ENCODE measurements at places on chromosomes 16 and 17. TPM values are rescaled to one million over a fixed set of nuclear protein-coding genes. Genes with fewer than 3 reads are reported as not detected.
A peak's percentile ranks its signal among the peaks of the same experiment; 100 is the strongest.

Gene KRT25
- not detected for total RNA-seq

DNA sequence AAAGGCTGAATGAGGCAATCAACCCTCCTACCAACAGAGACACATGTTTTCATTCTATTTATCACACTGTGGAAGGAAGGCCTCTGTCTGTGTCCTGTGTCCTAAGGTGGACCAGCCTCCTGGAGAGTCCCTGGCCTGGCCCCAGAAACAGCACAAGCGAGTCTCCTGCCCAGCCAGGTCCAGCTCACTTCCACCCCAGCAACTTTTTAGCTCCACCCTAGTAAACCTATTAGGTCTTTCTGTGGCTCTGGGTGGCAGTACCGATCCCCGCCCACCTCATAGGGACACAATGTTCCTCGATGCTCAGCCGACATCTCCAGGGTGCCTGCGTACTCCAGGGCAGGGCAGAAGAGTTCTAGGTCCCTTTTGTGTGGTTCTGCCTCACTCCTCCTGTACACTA, 10.7 kb downstream of the DRC3 start:
- no peak for DNase-seq
- H3K36me3 ChIP-seq, result no peaks in the 10 kb centered on the region
- H3K4me3 ChIP-seq, result no peak overlapping the region
- no peaks in the 10 kb centered on the region for H3K4me1 ChIP-seq
- H3K27ac ChIP-seq, result no peak overlapping the region
- H3K27me3 ChIP-seq, result no peaks in the 10 kb centered on the region

Gene CTRB1
- not detected for total RNA-seq

DNA sequence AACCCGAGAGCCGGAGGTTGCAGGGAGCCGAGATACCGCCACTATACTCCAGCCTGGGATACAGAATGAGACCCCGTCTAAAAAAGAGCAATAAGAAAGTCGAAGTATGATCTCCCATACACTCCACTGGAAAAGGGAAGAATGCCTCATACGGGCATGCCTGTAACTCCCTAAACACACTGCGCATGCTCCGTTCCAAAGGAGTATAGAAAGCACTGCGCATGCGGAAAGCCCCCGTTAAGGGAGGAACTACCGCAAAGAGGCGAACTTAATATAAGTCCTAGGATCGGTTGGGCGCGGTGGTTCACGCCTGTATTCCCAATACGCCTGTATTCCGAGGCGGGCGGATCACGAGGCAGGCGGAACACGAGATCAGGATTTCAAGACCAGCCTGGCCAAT, 313.1 kb upstream of the ERCC4 start:
- H3K36me3 ChIP-seq, result no peaks in the 10 kb centered on the region
- H3K4me1 ChIP-seq, result no peaks in the 10 kb centered on the region
- no peak overlapping the region for H3K27ac ChIP-seq
- DNase-seq, result no peak
- no peaks in the 10 kb centered on the region for H3K27me3 ChIP-seq

Gene OTOP3
- not detected for total RNA-seq

Gene CCL2
- 28.3 TPM for total RNA-seq

GRCh38 chr17:19343671-19344151, 18.8 kb downstream of the B9D1 start:
- no peaks in the 10 kb centered on the region for H3K36me3 ChIP-seq
- no peak overlapping the region for H3K27ac ChIP-seq
- peaks cover 28% of the 10 kb centered on the region for H3K4me1 ChIP-seq
- no peak overlapping the region for H3K4me3 ChIP-seq

- no peak overlapping the region for H3K27ac ChIP-seq
- DNase-seq, result peak; percentile 45
- no peaks in the 10 kb centered on the region for H3K36me3 ChIP-seq
Measured at GRCh38 chr17:65987988-65988387, 203.9 kb downstream of the CEP112 start.

DNA sequence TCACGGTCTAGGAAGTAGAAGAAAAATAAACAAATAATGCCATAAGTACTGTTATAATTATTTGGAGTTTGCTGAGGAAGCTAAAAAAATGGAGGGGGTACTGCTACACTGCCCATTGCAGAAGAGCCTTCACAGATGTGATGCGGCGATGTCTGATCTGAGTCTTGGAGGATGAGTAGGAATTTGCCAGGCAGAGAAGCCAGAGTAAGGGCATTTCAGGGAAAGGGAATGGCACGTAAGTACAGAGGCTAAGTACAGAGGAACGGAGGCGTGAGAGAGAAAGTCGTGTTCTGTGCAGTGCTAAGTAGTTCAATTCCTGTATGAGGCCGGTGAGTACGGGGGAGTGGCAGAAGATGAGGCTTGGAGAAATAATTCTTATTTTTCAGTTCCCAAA, 741 bp upstream of the GRB2 start:
- H3K36me3 ChIP-seq, result no peaks in the 10 kb centered on the region
- no peaks in the 10 kb centered on the region for H3K27me3 ChIP-seq
- H3K4me3 ChIP-seq, result peak overlapping the region; percentile 89
- H3K27ac ChIP-seq, result no peak overlapping the region

GRCh38 chr17:38579934-38580333, 25.8 kb downstream of the SRCIN1 start:
- no peak overlapping the region for H3K27ac ChIP-seq
- H3K27me3 ChIP-seq, result peaks cover 10% of the 10 kb centered on the region
- no peaks in the 10 kb centered on the region for H3K36me3 ChIP-seq
- H3K4me1 ChIP-seq, result no peaks in the 10 kb centered on the region
- DNase-seq, result peak; percentile 73

Gene DOC2A
- not detected for total RNA-seq

Gene PPY
- total RNA-seq, result not detected

- DNase-seq, result peak; percentile 90
- H3K27ac ChIP-seq, result peak overlapping the region; percentile 94
- no peaks in the 10 kb centered on the region for H3K36me3 ChIP-seq
- H3K4me1 ChIP-seq, result peaks cover 62% of the 10 kb centered on the region
- peak overlapping the region; percentile 88 for H3K4me3 ChIP-seq
Measured at GRCh38 chr16:67246081-67246755, 1.1 kb downstream of the FHOD1 start.

DNA sequence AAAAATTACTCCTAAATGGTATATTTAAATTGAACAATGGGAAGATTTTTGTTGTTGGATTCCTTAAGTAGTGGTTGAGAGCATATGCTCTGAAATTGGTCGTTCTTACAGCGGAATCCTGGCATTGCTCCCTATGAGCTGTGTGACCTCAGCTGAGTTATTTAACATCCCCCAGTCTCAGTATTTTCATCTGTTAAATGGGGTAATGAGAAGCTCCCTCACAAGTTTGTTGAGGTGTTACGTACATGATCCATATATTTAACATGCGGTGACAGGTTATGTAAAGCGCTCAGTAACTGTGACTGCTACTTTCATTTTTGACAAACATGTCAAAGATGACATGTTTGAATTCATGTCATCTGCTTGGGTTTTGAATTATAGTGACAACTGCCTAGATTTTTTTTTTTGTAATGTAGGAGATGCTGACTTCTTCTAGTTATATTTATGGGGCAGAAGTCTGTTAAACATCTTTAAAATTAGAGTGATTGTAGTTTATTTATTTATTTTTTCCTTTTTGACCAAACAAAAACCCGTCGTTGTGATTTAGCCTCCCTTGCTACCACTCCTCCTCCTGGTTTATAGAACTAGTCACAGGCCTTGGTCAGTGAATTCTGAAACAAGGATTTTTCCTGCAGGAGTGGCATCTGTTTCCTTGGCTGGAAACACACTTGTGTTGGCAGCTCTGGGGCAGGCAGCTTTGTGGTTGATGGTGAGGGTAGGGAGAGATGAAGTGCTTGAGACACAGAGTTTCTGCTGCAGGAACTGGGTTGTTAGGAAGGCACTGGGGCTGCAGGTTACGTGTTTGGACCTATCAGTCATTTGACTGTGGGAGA, 268.8 kb downstream of the SNX29 start:
- H3K27ac ChIP-seq, result no peak overlapping the region
- no peak for DNase-seq
- H3K36me3 ChIP-seq, result no peaks in the 10 kb centered on the region

Gene PPP1R27
- total RNA-seq, result not detected

DNA sequence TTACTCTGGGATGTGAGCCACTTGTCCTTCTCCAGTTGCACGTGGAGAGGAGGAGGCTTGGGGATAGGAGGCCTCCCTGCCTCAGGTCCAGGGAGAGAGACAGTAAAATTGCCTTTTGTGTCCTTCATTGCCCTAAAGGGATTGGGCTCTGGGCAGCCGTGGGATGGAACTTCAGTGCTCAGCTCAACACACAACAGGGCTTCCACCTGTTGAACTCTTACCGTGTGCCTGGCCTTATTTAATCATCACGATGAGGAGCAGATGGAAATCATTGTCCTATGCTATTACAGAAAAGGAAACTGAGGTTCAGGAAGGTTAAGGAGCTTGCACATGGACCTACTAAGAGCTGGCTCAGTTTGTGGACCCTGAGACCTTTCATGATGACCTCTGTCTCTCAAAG, 92.4 kb upstream of the CDC42EP4 start:
- no peak overlapping the region for H3K27ac ChIP-seq
- no peak overlapping the region for H3K4me3 ChIP-seq
- no peaks in the 10 kb centered on the region for H3K27me3 ChIP-seq
- no peaks in the 10 kb centered on the region for H3K4me1 ChIP-seq
- DNase-seq, result no peak

DNA sequence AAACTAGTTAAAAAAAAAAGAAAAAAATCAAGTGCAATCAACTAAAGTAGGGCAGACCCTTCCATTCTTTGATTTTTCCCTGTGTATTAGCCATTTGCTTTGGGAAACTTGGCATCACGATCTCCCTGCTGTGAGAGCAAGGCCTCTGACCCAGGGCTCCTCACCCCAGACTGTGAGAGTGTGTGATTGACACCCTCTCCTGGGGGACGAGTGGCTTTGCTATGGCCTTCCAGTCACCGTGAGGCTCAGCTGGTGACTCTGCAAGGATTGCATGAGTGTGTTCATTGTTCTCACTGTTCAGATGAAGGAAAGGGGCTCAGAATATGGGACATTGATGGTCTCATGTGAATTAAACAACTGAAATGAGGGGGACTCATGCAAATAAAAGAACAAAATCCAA, 69.0 kb upstream of the BCAR1 start:
- H3K4me3 ChIP-seq, result peak overlapping the region; percentile 70
- H3K27ac ChIP-seq, result peak overlapping the region; percentile 99
- no peaks in the 10 kb centered on the region for H3K27me3 ChIP-seq
- peak; percentile 46 for DNase-seq
- H3K36me3 ChIP-seq, result no peaks in the 10 kb centered on the region

DNA sequence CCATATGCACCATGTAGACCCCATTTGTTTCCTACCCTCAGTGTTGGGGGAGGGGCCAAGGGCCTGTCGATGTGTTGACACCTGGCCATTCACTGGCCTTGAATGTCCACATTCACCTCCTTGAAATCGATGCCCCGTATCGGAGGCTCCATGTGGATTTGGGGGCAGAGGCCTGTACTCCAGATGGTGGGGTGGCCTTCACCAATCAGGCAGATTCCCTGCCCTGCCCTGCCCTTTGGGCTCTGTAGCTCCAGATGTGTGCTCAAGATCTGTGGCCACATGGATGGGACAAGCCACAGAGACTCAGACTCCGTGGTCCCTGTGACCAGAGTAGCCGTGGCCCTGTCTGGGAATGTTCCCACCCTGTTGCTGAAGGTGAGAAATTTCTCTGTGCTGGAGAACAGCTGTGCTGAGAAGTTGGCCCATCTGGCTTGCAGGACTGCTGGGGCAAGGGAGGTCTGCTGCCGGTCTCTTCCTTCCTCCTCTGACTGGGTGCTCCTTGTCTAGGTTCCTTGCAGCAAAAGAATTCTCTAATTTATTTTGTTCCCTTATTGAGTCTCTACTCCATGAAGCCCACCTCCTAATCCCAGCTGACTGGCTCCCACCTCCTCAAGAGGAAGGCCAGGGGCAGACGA, 221.3 kb downstream of the SEC14L1 start:
- H3K36me3 ChIP-seq, result no peaks in the 10 kb centered on the region
- no peak for DNase-seq
- peaks cover 41% of the 10 kb centered on the region for H3K4me1 ChIP-seq
- no peaks in the 10 kb centered on the region for H3K27me3 ChIP-seq
- no peak overlapping the region for H3K27ac ChIP-seq
- H3K4me3 ChIP-seq, result no peak overlapping the region

GRCh38 chr16:67378642-67379041, 14.7 kb downstream of the TPPP3 start:
- H3K4me3 ChIP-seq, result no peak overlapping the region
- H3K4me1 ChIP-seq, result no peaks in the 10 kb centered on the region
- peak; percentile 27 for DNase-seq
- H3K27me3 ChIP-seq, result no peaks in the 10 kb centered on the region
- H3K36me3 ChIP-seq, result no peaks in the 10 kb centered on the region

GRCh38 chr17:61057257-61057656, 342.4 kb upstream of the TBX2 start:
- H3K36me3 ChIP-seq, result no peaks in the 10 kb centered on the region
- H3K4me3 ChIP-seq, result no peak overlapping the region
- DNase-seq, result no peak
- no peaks in the 10 kb centered on the region for H3K27me3 ChIP-seq
- peaks cover 7% of the 10 kb centered on the region for H3K4me1 ChIP-seq

Gene TEX14
- total RNA-seq, result not detected

Gene WBP2
- total RNA-seq, result 22.9 TPM

Gene ACBD4
- 2.9 TPM for total RNA-seq

Gene CCL17
- not detected for total RNA-seq

DNA sequence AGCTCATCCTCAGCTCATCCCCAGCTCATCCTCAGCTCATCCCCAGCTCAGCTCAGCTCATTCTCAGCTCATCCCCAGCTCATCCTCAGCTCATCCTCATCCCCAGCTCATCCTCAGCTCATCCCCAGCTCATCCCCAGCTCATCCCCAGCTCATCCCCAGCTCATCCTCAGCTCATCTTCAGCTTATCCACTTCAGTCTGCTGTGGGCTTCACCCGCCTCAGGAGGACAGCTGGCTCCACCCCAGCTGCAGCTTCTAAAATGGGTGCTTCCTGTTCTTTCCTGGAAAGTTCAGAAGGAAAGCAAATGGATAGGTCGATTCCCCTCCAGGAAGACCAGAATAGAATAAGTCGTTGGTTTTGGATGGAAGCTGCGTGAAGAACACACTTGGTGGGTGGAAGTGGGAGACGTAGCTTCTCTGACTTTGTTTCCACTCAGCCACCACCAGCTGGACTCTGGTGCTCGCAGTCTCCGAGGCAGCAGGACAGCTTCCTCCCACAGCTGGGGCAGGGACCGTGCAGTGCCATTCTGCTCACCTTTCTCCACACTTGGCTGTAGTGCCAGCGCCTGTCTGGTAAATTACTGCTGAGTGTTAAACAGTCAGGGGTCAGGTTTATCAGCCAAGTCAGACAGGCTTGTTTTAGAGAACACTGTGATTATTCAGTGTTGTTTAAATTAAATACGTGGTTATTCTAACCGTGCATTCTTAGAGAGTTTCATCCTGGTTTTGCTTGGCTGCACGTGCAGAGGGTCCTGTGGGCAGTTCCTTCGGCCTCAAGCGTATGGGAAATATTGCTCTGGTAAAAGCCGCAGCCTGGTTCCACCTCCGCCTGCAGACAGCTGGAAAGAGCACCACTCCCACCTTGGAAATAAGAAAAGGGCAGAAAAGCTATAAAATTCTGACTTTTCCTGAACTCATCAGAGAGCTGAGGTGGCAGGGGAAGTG, 61.0 kb upstream of the CHMP6 start:
- H3K27me3 ChIP-seq, result no peaks in the 10 kb centered on the region
- H3K27ac ChIP-seq, result no peak overlapping the region
- no peak overlapping the region for H3K4me3 ChIP-seq
- no peaks in the 10 kb centered on the region for H3K36me3 ChIP-seq
- peaks cover 11% of the 10 kb centered on the region for H3K4me1 ChIP-seq
- DNase-seq, result no peak

- no peaks in the 10 kb centered on the region for H3K27me3 ChIP-seq
- peak overlapping the region; percentile 75 for H3K4me3 ChIP-seq
- H3K27ac ChIP-seq, result no peak overlapping the region
- DNase-seq, result peak; percentile 45
- H3K36me3 ChIP-seq, result no peaks in the 10 kb centered on the region
- H3K4me1 ChIP-seq, result peaks cover 10% of the 10 kb centered on the region
Measured at GRCh38 chr17:44004761-44005526, 522 bp downstream of the NAGS start.

Gene SLFN11
- total RNA-seq, result 59.7 TPM

Gene CCL11
- total RNA-seq, result not detected
